ENCODE measurements at places on chromosomes 16 and 17.
A peak's percentile ranks its signal among the peaks of the same experiment; 100 is the strongest.

DNA sequence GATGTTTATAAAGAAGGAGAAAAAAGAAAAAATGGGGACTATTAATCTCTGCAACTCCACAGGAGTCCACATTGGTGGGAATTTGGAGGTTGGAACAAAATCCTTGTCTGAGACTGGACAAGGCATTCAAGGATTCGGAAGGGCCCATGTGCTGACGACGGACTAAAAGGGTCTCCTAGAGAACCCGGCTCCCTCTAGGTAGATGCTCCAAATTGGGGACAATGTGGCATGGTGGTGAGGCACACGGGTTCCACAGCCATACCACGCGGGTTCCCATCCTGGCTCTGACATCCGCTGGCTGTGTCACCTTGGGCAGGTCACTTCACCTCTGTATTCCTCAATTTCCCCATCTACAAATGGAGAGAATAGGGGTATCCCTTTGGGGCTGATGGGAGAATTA, 227.4 kb downstream of the C16orf78 start:
- DNase-seq, result no peak

GRCh38 chr16:85048921-85049562, 21.4 kb downstream of the KIAA0513 start:
- no peak for DNase-seq

GRCh38 chr16:88062341-88063210, 111.3 kb downstream of the BANP start:
- no peak for DNase-seq

- DNase-seq, result no peak
Observed at GRCh38 chr17:69560987-69561441, 146.5 kb downstream of the MAP2K6 start.

- DNase-seq, result no peak
Observed at GRCh38 chr16:71796501-71797097, 12.0 kb downstream of the AP1G1 start.

DNA sequence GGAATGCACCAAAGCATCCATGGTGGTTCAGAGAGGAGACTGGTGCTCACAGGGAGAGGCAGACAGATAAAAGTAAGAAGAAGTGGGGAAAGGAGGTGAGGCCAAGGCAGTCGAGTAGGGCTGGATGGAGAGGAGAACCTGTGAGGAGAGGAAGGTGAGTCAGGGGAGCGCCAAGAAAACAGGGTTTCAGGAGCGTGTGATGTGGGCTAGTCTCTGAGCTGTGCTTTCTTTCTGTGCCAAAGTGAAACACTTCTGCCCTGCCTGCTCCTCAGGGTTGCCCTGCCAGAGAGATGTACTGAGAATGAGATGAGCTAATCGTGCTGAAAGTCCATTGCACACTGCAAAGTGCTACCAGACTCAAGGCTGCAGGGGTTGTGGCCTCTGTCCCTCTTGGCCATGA, 310.7 kb upstream of the CCL2 start:
- no peak for DNase-seq

GRCh38 chr16:10776280-10776679, 32.6 kb downstream of the NUBP1 start:
- DNase-seq, result peak; percentile 10

All from activated gamma-delta T cell treated with Interleukin-2 at 50 U/mL for 16 hours (primary cell).